ENCODE measurements at places on chromosomes 5 and 9.

- peak; percentile 40 for DNase-seq
Observed at GRCh38 chr5:131997026-131997726, 14.3 kb downstream of the ACSL6 start.

DNA sequence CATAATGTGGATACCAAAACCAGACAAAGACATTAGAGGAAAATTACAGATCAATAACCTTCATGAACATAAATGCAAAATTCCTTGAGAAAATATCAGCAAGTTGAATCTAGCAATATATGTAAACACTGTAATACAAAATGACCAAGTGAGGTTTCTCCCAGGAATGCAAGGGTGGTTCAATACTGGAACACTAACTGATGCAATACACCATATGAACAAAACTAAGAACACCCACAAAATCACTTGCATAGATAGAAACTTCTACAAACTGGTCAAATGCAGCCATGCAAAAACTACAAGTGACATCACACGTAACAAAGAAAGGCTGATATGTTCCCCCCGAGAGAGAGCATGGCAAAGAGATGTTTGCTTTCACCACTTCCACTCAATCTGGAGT lies 55.6 kb downstream of the NACC2 start:
- no peak for DNase-seq

GRCh38 chr5:81269751-81270393 lies 31.5 kb upstream of the ZCCHC9 start:
- DNase-seq, result no peak

DNA sequence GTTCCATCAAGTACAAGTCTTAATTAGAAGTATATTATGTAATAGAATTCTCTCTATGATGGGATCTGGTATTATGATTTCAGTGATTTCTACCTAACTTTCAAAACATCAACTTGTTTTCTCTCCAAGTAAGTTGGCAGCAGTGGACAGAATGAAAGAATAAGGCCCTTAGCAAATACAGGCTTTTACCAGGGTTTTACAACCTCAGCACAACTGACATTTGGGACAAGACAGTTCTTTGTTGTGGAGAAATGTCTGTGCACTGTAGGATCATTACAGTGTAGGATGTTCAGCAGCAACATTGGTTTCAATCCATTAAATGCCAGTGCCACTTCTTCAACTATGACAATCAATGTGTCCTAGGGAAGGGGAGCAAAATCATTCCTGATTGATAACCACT lies 48.8 kb downstream of the MLANA start:
- DNase-seq, result no peak

- DNase-seq, result no peak
Observed at GRCh38 chr5:75262271-75262670, 25.6 kb upstream of the ANKRD31 start.

DNA sequence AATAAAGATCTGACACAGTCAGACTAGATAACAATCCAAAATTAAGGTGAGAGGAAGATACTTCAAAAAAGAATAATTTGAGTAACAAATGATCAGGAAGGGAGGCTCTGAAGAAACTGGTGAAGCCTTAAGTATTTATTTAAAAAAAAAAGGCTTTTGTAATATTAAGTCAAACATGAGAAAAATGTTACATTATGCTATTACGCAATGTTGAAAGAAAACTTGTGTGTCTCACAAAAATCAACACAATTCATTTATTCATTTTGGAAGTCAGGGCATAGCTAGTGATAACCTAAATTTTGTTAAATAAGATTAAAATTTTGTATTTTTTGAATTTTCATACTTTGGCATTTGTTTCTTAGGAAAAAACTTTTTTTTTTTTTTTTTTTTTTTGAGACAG lies 28.2 kb downstream of the WDR41 start:
- no peak for DNase-seq
